Right lung (tissue), 10 donors: ENCODE measurements at places on chromosomes 13 and 19. TPM values are rescaled to one million over a fixed set of nuclear protein-coding genes. Genes with fewer than 3 reads are reported as not detected.

NCCRP1 gene
- 0.21 TPM for polyA plus RNA-seq

DNAJB1 gene
- 75.2 TPM for polyA plus RNA-seq

TGFBR3L gene
- 0.39 TPM for polyA plus RNA-seq

DNA sequence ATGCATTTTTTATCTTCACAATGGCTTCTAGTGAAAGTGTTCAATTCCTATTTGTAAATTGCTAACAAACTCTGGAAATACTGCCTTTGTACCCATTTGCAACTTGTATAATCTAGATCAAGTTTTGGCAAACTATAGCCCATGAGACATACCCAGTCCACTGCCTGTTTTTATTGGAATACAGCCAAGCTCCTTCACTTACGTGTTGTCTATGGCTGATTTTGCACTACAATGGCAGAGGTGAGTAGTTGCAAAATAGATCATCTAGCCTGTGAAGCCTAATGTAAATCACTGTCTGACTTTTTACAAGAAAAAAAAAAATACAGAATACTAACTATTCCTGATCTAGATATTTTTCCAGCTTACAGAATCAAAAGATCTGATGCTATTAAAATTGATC lies 37.1 kb downstream of the DZIP1 start:
- no peak for DNase-seq

DNA sequence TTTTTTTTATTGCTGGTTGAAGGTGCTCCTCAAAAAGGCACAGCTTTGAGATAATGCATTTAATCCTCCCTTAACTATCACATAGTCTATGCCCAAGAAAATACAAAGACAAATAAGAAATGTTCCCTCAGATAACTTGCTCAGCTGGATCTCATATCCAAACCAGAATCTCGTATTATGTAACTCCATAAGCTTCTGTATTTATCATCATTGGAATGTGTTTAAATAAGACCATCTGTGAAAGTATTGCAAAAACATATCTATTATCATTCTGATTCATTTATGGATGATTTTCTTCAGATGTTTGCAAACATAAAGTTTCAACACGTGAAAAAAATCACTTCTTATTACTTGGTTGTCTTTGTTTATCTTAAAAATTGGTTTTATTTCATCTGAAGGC lies 190.9 kb downstream of the IRS2 start:
- DNase-seq, result no peak

- no peak for DNase-seq
These were observed 3.6 kb upstream of the ASF1B start for GRCh38 chr19:14139944-14140343.

- no peak for DNase-seq
These were observed at the start of gene GZMM for GRCh38 chr19:543910-544608. Gene GZMM (plus strand): TSS chr19:544053. CDS start chr19:544072, 19 bp downstream.

DNA sequence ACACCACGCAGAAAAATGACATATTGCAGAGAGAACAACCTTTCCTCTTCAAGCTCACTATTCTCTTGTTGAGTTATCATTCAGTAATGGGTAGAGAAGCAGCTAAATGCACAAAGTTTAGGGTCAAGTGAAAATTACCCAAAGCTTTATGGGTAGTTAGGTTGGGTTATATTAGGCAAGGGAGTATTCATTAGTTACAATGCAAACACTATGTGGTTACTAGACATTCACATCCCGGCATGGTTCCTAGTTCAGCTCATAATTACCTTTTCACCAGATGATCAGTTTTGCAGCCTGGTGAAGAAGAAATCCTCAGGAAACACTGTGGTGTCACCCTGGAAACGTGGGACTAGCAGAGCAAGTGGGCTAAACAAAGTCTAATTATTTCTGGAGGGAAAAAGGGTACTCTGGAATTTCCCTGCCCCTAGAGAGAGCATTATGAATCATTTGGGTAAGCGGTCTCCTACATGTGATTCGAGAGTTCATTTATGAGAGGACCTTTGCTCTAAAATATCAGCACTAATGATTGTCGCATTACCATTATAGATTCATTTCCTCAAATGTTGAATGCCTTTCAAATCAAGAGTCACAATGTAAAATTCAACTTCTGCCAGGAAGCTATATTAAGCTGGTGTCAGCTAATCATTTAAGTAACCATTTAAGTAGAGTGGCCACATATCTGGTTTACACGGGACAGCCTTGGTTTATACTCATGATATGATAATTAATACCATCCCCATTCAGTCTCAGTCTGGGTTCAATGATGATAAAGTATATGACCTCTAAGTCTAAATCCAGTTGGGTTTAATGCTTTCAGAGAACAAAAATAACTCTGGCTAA lies 1208.0 kb downstream of the DIAPH3 start:
- no peak for DNase-seq

DNA sequence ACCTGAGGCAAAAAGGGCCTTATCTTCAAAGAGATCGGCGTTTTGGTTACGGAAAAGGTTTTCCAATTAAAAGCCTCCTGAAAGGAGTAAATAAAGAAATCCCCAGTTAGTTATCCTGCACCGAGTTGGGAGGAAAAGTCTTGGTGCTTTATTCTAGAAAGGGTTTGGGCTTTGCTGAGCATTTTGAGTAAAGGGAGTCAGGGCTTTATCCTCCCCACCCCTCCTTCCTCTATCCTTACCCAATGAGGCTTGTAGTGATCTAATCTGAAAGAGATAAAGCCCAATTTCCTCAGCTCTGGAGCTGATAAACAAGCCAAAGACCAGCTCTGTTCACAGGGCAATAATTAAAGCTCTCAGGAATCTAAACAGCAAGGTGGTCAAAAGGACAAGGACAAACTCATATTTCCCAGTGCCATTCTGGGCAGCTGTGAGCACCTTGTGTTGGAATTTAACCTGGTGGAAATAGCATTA lies 188.9 kb upstream of the TSC22D1 start:
- no peak for DNase-seq

DNA sequence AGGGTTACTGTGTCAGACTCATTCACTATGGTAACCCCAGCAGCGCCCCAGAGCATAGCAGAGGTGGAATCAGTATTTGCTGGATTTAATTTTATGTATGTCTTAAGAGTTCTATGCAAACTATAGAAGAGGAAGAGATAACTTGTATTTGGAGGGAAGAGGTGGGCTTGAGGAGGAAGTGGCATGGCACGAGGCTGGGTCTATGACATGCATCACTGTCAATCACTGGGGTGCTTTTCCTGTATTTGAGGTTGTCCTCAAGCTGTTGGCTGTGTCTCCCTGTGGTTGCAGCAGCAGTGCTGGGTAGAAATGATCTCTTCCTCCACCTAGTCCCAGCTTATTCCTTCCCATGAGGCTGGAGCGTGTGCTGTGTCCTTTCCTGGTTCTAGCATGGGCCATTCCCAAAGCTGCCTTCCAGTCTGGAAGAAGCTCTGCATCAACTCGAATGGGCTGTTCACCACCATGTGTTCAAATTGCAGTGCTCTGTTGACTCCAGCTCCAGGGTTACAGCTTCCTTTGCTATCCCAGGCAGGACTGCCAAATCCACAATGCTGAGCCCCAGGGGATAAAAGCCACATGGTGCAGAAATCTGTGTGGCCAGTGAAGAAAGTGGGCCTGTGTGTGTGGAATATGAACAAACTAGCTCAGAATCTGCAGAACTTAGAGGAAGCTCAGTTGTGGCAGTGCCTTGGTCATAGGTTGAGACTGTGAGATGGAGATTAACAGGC lies 73.1 kb upstream of the MTIF3 start:
- DNase-seq, result no peak

CLDN10 gene
- polyA plus RNA-seq, result 4.3 TPM

DNA sequence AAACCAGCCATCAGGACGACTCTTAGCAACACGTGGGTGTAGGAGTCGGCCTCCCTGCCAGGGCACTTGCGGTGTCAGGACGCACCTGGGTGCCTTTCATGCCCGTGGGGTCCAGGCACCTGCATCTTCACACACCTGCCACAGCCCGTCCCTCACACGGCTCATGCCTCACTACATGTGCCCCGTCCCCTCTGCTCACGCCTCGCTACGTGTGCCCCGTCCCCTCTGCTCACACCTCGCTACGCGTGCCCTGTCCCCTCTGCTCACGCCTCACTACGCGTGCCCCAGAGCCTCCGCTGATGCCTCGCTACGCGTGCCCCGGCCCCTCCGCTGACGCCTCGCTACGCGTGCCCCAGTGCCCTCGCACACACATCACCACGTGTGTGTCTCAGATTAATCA lies 58.0 kb upstream of the F7 start:
- no peak for DNase-seq

DNA sequence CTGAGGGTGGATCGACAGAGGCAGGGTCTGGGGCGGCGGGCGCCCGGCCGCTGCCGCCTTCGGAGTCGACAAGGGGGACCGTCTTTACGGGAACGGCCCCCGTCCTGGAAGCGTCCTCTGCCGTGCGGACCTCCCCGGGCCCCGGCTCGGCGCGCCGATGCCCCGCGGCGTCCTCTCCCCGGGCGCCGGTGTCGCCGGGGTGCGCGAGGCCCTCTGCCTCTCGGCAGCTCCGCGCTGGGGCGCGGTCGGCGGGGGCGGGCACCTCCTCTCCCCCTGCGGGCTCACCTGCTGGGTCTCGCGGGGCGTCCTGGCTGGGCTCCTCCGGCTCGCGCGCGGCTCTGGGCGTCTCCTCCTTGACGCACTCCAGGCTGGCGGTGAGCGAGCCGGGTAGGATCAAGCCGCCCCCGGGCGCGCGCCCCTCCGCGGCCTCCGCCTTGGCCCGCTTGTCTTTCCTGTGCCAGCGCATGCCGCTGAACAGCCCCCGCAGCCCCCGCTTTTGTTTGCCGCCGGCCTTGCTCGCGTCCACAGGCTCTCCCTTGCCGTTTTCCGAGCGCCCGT lies 1.5 kb downstream of the AMER2 start:
- DNase-seq, result no peak

DNA sequence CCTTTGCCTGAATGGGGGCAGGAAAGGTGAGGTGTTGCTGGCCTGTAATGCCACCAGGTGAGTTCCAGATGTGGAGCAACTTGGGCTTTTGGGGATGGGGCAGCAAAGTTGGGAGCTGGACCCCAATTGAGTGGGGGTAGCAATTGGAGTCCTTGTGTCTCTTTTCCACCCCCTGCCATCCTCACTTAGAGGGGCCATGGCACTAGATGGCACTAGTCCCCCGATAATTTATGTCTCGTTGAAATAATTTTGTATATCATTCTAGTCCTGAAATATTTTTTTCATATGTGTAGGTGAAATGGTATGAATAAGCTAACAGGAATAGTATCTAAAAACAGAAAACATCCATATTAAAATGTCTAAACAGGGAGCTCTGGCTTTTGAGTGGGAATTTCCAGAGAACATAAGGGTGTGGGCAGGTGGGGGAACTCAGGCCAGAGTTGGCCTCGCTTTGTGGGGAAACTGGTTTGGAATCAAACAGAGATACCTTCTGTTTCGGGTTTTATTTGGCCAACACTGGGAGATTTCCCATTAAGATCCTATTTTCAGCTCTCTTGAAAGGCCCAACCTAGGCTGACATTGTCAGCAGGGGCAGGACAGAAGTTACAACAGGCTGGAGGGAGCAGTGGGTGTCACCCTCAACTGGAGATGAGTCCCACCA lies 3.4 kb downstream of the ZNF576 start:
- no peak for DNase-seq

NALCN gene
- 0.95 TPM for polyA plus RNA-seq

- DNase-seq, result no peak
These were observed 73.7 kb upstream of the NPAS1 start for GRCh38 chr19:46945694-46946489.

- no peak for DNase-seq
These were observed 2299.5 kb downstream of the PCDH9 start for GRCh38 chr13:64930636-64931035.

DUXA gene
- not detected for polyA plus RNA-seq

DAND5 gene
- 0.25 TPM for polyA plus RNA-seq

DNA sequence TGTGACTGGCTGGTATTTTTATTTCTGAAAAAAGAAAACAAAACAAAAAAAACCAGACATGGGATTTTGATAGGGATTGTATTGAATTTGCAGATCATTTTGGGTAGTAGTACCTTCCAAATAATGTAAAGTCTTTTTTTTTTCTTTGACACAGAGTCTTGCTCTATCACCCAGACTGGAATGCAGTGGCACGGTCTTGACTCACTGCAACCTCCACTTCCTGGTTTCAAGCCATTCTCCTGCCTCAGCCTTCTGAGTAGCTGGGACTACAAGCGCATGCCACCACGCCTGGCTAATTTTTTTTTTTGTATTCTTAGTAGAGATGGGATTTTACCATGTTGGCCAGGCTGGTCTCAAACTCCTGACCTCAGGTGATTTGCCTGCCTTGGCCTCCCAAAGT lies 4.2 kb downstream of the ZNF101 start:
- DNase-seq, result no peak

B3GNT8 gene
- polyA plus RNA-seq, result 4.0 TPM

DNA sequence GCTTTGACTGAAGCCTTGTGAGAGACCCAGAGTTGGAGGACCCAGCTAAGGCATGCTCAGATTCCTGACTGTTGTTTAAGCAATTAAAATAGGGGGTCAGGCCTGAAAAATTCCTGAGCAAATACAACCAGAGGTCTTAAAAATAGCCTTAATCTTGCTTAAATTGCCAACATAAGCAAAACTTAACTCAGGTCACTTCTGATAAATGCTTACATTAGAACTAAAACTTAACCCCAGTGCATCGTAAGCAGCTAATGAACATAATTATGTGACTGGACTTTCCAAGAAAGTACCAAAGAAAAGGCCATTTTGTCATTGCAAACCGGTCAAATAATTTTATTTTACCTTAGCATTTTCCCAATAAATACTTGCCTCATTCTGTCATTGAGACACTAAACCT lies 294.5 kb downstream of the ENOX1 start:
- no peak for DNase-seq

GRCh38 chr19:3178973-3179738 lies 587 bp downstream of the S1PR4 start:
- no peak for DNase-seq

DNA sequence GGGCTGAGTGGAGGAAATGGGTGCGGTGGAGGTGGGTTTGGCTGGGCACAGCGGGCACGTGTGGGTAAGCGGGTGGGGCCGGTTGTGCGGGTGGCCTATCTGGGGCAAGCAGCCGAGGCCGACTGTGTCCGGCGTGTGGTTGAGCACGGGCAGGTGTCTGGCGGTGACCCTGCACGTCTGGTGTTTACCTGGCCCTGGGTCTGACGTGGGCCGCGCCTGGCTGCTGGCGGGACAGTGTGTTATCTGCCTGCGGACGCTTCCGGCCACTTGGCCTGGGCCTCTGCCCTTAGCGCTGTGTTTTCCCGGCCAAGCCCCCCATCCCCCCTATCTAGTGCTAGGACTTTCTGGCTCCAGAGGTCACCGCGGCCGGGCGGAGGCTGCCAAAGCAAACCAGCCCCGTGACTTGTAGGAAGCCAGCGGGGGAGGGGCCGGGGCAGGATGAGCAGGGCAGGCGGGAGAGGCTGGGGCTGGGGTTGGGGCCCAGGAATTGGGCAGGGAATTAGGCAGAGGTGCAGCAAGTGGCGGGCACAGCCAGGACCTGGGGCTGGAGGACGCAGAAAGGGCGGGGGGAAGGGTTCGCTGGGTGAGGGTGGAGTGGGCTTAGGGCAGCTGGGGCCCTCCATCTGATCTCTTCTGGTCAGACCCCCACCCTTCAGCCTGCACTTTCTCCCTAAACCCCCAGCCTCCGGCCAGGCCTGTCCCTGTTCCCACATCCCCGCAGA lies 534 bp upstream of the HPN start:
- no peak for DNase-seq

SLC6A16 gene
- polyA plus RNA-seq, result 4.2 TPM
